Left ventricle myocardium superior (tissue), 1 donor: ENCODE measurements at places on chromosomes 5 and 9. TPM values are rescaled to one million over a fixed set of nuclear protein-coding genes. Genes with fewer than 3 reads are reported as not detected.

The C5orf15 gene
- total RNA-seq = 32.9 TPM

The C9orf153 gene
- 0.42 TPM for total RNA-seq

- DNase-seq = no peak
These were observed 131.8 kb downstream of the TAF11L14 start for GRCh38 chr5:17766031-17766430.

The SH3PXD2B gene
- total RNA-seq = 5.0 TPM

- DNase-seq = no peak
These were observed 36.7 kb upstream of the ASS1 start for GRCh38 chr9:130407916-130408663.

The C5orf63 gene
- total RNA-seq = 10.9 TPM

DNA sequence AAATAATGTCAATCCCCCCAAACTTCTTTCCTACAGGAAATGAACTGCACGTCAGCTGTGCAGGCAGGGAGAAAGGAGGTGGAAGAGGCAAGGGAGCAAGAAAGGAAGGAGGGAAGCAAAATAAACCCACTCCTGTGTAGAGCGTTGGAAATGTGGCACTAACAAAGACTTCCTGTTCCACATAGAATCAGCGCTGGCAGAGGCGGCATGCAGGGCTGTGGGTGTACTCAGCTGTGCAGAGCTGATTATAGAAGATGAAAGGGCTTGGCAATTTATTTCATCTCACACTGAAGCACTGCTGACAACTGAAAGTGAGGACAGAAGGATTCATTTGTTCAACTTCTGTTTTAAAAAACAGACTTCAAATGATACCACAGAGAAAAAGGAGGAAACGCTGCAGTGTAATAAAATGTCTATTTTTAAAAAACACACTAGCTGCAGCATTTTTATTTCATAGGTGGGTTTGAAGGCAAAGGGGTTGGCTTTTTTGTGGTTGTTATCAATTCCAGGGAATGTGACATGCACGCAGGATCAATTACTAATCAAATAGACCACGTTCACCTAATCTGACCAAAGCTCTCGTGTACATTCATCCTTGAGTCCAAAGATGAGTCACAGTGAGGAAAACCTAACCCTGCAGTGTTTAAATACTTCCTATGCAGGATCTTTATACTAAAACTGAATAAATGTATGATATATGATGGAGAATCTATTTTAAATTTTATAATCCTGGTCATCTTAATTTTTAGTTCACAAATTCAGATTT, 583.5 kb downstream of the ZNF608 start:
- DNase-seq = peak; percentile 65

The PCDHA4 gene
- 0.10 TPM for total RNA-seq

- no peak for DNase-seq
These were observed 16.4 kb downstream of the MAP3K1 start for GRCh38 chr5:56831773-56832172.

DNA sequence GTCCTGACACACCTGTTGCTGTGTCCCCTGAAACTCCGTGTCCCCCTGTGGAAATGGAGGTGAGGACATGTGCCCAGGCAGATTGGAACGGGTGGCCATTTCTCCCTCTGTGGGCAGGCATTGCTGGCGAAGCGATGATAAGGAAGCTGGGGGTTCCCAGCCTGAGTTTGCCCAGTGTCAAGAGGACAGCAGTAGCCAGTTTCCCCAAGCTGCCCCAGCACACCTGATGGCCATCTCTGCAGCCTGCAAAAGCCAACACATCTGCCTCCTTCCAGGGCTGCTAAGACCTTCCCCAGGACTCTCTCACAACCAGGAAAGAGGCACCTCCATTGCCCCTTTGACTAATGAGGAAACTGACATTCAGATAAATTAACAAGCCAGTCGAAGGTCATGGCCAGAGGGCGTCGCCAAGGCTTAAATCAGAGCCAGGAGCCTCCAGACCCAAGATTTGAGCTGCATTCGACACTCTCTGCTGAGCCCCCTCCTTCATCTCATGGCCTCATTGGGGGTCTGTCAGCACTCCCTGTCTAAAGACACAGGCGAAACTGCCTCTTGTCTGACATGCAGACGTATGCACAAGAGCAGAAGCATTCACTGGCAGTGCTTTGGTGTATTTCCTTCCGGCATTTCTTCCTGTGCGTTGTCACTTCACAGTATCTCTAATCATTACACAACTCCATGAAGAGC, 10.4 kb upstream of the WNK2 start:
- DNase-seq = no peak

- DNase-seq = no peak
These were observed 12.5 kb downstream of the RFX3 start for GRCh38 chr9:3513265-3513818.

GRCh38 chr9:127360829-127361228, 36.1 kb upstream of the SLC2A8 start:
- DNase-seq = no peak

DNA sequence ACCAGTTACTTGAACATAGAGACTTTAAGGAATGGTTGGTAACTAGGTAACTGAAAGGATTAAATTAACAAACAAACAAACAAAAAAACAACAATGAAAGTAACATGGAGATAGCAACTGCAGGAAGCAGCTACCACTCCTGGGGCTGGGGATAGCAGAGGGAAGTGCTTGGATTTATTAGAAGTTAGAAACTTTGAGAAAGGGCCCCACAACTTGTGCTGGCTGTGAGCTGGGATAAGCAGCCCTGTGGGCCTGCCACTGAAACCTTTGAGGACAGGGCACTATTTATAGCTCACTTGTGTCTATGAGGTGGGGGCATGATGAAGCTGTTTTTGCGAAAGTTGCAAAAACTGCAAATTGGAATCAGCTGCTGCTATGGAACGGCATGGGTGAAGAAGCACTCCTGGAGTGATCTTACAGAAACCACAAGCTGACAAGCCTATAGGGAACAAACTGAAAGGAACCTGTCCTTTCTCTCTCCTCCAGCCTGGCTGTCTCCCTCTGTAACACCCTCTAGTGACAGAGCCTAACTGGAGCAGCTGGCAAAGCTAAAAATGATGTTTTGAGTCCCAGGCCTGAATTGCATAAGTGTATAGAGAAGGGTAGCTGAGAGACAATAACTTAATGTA, 91.4 kb upstream of the RANBP6 start:
- no peak for DNase-seq

- DNase-seq = no peak
These were observed 15.6 kb upstream of the SPATA24 start for GRCh38 chr5:139419226-139420192.

GRCh38 chr9:106963684-106964083, 100.7 kb downstream of the ZNF462 start:
- no peak for DNase-seq

The FANCC gene
- 5.9 TPM for total RNA-seq

DNA sequence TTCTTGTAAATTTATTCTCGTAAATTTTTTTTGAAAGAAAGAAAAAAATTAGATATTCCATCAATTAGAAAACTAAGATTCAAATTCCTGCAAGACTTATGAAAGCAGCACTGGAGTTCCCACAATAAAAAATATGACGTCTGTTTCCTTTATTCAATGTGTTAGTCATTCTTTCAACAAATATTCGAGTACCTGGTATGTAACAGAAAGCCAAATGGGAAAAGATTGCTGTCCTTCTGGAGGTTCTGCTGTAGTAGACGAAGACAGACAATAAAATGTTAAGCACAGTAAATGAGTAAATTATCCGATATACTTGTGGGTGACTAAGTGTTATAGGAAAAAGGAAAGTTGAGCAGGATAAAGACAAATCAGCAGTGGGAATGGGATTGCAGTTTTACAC, 92.2 kb downstream of the ADAMTSL1 start:
- DNase-seq = no peak

DNA sequence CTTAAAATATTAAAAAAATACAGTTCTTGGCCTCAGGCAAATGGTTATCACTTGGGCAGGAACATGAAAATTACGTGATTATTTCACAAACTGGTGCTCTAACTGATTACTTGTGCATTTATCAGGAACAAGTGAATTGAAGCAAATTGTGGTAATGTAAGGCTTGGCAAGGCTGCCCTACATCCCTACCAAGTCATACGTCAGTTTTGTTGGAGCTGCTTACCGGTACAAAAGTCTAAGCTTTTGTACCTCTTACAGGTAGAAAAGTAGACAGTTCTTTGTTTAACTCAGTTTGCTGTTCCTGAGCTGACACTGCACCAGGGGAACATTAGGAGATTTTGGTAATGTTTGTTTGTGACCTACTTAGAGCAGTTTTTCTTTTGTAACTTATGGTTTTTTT, 2.2 kb downstream of the G3BP1 start:
- no peak for DNase-seq

- DNase-seq = no peak
These were observed 365.6 kb downstream of the MAN2A1 start for GRCh38 chr5:110055302-110055701.

DNA sequence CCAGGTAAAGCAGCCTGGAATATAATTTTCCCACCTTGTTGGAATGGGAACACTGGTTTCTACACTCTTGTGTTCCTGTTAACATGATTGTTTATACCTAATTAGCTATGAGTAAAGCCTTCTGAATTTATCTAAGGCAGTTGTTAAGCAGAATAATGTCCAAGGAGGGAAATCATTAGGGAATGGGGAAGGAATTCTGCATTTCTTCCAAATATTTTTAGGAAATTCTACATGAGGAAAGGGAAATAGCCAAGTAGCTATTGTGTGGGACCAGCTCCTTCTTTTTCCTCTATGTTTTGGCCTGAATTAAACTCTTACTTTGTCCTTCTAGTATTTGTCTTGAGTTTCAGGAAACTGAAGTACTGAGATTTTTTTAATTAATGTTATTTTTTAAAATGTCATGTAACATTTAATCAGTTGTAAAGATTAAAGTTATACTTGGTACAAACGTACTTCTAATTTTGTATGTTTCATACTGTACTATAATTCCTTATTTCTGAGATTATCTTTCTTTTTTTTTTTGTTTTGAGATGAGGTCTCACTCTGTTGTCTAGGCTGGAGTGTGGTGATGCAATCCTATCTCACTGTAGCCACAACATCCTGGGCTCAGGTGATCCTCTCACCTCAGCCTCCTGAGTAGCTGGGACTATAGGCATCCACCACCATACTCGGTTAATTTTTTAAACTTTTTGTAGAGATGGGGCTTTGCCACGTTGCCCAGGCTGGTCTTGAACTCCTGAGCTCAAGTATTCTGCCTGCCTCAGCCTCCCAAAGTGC, 28.5 kb downstream of the ANKDD1B start:
- DNase-seq = no peak

The HTR1A gene
- not detected for total RNA-seq

The SPATA31D4 gene
- total RNA-seq = not detected

DNA sequence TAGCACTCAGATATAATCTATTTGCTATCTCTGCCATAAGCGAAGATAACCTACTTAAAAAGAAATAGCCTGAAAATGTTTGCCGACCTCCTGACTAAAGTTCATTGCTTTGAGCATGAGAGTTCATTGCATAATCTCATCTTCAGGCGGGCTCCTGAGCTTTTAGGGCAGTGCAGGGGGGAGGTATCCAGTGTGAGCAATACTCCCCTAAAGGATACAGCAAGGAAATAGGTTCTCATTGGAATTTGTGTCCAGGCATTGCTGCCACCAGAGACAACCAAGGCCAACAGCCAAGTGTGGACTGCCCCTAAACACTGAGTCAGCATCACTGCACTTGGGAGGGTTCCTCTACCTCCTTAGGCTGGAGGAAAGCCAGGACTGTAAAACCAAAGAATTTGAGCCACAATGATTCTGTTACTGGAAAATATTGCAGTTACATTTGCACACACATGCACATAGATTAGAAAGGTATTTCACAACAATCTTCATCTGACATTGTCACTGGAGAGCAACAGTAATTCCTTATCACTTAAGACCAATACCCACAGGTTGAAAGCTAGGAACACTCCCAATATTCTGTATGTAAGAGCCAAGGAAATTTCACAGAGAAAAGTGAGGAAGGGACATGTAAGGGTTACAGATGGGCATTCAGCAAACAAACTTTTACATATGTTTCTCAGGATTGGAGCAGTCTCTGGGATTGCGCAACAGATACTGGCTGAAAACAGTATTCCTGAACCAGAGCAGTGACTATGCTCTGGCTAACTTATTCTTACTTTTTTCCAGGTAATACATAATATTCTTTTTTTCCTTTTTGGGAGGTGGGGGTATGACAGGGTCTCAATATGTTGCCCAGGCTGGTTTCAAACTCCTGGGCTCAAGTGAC, 98.6 kb upstream of the TLE1 start:
- peak; percentile 41 for DNase-seq

DNA sequence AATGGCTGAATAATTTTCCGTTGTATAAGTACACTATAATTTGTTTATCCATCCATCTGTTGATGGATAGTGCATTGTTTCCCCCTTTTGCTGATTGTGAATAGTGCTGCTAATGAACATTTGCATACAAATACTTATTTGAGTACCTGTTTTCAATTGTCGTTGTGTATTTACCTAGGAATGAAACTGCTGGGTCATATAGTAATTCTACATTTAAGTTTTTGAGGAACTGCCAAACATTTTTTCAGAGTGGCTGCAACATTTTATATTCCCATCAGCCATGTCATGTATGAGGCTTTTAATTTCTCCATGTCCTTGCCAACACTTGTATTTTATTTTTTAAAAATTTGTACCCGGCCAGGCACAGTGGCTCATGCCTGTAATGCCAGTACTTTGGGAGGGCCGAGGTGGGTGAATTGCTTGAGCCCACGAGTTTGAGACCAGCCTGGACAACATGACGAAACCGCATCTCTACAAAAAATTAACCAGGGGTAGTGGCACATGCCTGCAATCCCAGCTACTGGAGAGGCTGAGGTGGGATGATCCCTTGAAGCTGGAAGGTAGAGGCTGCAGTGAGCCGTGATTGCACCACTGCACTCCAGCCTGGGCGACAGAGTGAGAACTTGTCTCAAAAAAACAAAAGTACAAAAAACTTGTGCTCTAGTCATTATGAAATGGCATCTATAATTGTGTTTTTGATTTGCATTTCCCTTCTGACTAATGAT, 2.2 kb upstream of the ANXA6 start:
- no peak for DNase-seq

- DNase-seq = peak; percentile 47
These were observed 12.9 kb downstream of the MYORG start for GRCh38 chr9:34363619-34364351.

DNA sequence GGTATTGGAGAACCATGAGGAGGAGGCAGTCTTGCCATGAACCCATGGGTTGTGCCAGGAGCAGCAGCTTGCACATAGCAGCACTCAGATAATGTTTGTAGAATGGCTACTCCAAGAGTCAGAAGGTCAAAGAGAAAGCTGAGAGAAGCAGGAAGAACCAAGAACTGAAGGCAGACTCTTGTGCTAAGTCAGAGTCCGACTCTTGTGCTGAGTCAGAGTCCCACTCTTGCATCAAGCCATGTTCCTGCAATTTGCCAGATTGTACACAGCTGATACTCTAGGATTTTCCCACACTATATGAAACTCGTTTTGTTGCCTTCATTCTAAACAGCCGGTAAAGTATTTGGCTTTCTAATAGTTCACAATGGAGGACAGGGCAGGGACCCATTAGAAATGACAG, 26.2 kb upstream of the HSPA9 start:
- DNase-seq = no peak

GRCh38 chr5:60533789-60534188, 166.2 kb downstream of the DEPDC1B start:
- DNase-seq = no peak
